ENCODE measurements at places on chromosomes 6 and 20. TPM values are rescaled to one million over a fixed set of nuclear protein-coding genes. Genes with fewer than 3 reads are reported as not detected.

The GPLD1 gene
- 0.21 TPM for total RNA-seq

The SLC22A2 gene
- total RNA-seq = 3.9 TPM

The RNF182 gene
- 1.4 TPM for total RNA-seq

The PLTP gene
- total RNA-seq = 81.9 TPM

Data from tracheal epithelial cell (primary cell).